T-helper 22 cell (primary cell): ENCODE measurements at places on chromosomes 16 and 17.

DNA sequence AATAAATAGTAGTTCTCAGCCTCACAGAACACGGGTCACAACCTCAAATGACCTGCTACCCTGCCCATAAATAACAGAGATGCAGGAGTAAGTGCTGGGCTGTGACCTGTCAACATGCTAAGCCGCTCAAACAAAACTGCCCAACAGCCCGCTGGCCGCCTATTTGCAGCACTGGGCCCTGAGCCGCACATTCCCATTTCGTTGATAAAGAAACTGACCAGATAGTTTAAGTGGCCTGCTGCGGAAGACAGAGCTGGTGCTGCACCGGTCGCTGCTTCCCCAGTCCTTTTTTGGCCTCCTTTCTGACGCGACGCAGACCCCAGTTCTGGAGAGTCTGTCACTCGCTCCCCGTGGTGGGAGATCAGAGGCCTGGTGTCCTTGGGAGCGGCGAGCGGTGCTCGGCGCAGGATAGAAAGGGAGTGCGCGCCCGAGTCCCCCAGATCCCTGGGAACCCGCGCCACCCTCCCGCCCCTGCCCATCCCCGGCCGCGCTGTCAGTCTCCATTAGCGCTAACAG is 349 bp upstream of the SLC6A2 start:
- no peak for DNase-seq

DNA sequence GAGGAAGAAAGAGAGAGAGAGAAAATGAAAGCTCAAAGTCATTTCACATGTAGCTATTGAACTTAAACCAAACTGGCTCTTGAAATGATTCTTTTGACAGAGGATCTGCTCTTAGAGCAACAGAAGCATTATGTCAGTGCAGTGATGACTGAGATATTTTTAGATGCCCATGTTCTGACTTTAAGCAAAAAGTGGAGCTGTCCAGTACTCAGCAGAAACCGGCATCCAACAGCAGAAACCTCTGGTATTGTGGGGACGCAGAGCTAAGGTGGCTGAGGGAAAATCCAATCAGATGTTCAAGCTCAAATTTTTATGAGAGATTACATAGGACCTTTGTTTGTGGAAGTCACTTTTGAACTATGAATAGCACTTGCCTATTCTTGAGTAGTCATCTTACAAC is 69.8 kb upstream of the ANKFN1 start:
- DNase-seq = no peak

DNA sequence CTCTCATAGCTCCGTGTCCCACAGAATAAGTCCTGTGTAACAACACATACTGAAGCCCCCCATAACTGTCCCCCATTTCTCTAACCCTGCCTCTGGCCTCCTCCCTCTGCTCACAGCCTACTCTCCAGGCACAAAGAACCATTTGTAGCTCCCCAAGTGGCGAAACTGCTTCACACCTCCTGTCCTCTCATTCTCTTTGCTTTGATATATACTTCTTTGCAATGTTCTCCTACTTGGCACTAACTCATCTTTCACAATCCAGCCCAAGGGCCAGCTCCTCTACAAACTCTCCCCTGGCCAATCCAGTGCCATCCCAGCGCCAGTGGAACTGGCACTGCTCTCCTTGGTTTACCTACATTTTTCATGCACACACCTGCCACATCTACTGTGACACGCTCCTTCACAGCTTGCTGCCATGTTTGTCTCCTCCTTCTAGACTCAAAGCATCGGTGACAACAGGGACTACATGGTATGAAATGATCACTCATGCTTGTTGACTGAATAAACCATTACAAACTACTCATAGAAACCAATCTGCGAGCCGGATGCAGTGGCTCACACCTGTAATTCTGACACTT is 12.8 kb downstream of the CYTH1 start:
- DNase-seq = no peak

GRCh38 chr17:66920950-66921349 is 43.6 kb upstream of the CACNG4 start:
- DNase-seq = no peak

DNA sequence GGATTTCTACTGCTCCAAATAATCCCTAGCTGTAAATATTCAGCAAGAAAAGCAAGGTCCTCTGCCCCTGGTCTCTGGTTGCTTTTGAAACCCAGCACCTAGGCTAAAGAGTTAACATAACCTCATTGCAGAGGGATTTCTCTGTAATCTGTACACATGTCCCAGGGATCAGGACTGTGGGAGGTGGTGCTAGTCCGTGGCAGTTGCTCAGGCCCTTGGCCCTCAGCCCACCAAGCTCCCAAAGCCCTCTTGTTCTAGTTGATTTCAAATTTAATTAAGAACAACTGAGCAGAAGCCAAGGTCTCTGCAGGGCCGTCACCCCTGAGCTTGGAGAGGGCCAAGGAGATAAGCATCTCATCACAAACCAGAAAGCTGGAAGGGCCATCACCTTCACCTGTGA is 181.1 kb downstream of the SOX9 start:
- no peak for DNase-seq

GRCh38 chr17:30113213-30113612 is 3.4 kb upstream of the NSRP1 start:
- no peak for DNase-seq

DNA sequence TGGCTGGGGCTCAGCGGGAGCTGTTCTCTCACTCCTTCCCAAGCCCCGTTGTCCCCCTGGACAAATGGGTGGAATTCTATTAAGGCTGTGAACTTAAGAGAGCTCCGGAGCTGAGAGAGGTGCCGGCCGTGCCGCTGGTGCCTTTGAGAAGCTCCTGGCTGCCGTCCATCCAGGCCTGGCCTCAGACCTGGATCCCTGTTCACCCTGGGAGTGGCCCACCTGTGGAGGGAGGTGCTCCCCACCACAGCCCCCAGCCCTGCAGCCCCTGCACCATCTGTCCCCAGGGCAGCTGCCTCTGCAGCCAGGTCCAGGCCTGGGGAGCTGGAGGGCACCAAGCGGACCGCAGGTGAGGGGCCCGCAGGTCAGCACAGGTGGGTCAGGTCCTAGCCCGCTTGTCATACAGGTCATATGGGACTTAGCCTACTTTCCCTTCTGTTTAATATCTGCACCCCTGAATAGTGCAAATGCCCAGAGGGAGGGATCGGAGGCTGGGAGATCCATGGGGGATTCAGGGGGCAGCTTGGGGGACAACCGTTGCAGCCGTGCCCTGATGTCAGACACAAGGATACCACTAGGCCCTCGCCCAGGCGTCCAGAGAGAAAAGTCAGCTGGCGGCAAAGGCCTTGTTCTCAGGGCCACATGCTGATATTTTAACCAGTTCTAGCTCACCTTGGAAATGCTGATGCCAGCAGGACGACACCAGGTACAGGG is 15.2 kb upstream of the METRNL start:
- no peak for DNase-seq

DNA sequence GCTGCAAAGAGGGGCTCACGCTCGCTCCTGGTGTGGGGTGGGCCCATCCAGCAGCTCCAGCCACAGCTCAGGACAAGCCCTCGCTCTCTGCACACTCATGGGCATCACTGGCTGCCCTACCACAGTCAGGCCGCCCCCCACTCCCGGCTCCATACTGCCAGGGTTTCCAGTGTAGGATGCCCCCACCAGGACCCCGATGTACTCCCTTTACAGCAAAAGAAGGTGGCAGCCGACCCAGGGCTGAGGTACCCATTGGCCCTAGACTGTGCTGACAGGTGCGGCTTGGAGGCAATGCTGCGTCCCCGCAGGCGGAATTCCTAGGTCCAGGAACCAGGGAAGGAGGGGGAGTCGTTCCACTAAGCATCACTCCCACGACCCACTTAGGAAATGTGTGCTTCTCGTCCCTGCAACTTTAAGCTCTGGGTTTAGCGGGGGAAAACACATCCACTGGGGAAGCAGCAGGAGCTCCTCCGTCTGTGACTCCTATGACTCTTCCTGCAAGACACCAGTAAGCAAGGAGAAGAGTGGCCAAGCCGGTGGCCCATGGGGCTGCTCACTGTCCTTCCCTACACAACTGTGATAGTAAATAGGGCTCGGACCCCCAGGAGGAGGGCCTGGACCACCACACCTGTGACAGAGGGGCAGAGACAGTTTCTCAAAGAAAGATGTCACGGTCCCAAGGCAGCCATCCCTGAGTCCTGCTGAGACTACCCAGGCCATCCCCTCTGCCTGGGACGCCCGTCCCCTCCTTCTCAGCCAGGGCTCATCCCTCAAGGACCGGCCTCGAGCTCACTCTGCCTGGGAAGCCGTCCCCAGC is 13.1 kb downstream of the CORO7 start:
- no peak for DNase-seq

DNA sequence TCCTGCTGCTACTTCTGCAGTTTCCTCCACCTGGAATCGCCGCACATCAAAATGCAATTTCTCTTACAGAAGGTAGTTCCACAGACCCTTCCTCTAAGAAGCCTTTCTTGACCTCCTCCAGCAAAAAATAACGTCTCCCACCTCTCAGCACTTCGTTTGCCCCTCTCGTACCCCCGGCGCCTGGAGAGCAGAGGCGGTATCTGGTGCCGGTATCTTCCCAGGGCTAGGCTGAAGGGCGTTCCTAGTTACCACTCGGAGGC is 482 bp downstream of the DCTPP1 start:
- no peak for DNase-seq

DNA sequence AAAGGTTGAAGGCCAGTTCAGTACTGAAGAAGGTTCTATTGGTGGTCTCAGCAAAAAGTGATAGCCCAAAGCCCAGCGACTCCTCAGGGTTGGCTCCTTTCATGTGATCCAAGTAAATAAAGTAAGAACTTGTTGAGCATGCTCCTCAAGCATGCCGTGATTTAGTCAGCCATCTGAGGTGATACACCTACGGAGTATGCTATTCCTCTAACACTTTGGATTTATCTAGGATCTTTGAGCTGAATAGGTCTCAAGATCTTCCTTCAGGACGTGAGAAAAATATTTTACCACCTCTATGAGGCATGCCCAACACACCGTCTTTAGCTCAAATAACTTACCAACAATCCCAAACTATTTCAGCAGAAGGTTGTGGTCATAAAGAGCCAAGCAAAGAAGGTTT is 153.3 kb upstream of the CORO6 start:
- DNase-seq = no peak

DNA sequence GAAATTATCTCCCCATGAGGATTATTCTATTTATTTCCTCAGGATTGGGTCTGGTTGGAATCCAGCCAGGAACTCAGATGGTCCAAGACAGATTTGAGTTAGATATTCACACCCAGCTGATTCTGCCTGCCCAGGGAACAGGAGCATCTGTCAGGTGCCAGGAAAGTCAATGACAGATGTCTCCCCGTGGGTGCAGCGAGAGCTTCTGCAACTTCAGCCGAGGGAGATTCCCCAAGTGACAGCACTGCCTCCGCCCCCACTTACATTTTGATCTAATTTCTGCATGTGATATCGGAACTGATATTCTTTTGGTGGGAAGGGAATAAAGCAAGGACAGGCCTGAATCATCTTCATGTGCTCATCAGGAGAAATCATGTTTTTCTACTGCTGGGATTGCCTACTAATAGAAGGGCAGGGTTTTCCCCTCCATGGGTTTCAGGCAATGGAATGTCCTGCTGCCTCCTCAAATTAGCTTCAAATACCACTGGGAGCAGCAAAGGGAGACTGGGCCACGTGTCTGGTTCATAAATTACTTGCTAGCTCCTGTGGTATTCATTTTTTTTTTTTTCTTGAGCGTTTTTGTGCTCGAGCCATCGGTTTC is 15.7 kb upstream of the DHX8 start:
- DNase-seq = no peak

DNA sequence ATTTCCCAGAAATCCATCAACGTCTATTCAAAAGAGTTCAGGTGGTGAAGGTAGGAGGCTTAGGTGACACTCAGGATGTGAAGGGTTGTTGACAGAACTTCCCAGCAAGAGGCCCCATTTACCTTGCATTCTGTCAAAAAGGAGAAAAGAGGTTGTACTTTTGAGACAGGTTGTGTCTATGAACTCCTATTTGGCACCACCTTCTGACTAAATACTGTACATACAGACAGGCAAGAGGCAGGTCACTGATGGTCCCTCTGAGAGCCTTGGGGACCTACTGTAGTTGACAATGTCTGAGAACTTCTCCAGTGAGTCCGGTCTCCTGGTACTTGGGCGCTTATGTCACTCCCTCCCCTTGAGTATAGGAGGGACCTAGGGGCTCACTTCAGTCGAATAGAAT is 479.3 kb upstream of the ZFHX3 start:
- no peak for DNase-seq

DNA sequence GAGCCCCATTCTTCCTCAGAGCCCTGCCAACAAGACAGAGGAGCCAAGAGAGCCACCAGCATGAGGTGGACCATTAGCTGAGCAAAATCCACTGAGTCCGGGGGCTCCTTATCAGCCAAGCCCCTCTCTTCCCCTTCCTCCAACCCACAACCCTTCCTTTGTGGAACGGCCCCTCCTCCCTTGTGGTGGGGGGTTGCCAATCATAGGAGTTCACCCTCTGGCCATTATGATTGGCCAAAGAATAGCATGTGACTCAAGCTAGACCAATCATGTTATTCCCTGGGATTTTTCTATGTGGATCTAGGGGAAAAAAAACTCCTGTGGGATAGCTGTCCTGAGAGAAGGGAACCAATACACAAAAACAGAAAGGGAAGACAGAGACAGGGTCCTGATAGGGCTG is 120.5 kb downstream of the C16orf95 start:
- DNase-seq = no peak

DNA sequence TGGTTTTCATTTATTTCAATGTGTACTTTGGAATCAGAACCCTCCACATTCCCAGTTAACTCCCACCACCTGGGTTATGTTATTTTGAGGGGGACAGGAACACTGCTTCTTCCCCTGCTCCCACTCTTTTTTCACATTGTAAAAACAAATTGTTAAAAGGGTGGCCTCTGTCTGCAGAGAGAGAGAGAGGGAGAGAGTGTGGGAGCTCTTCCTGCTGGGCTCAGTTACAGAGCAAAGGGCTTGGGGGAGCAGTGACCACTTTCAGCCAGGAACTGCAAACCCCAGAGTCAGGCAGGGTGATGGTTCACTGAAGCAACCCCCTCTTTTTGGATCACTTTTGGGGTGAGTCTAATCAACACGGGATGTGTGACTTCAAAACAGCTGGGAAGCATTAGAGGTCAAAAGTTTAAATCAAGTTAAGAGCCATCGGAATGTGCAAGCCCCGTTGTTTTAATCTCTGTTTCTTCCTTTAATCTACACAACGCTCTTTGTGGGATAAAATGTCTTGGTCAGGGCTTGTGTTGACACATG is 577.0 kb upstream of the CDH11 start:
- no peak for DNase-seq

DNA sequence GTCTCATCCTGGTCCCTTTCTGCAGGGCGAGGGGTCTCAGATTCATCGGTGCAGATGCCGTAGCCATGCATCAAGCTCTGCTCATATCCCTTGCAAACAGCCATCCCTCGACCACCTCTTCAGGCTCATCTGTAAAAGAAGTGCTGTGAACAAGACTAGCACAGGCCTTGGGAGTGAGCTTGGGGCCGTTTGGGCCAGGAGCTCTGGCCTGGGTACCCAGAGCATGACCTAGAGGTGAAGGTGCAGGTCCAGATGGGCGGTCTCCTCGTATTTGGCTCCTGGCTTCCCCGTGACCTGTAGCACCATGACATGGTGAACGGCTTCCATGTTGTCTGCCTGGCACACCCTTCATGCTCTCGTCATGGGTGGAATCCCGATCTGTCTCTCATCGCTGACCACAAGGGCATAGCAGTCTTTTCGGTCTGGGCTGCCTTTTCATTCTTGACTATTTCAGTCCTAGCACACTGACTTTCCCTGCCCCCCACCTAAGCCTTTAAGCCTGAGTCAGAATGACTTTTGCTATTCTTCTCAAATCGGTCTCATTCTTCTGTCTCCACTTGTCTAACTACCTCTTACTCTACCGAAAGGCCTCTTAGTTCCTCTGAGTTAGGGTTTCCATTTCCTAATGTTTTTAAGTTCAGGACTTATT is 216.0 kb downstream of the FOXL1 start:
- no peak for DNase-seq

- no peak for DNase-seq
Measured at GRCh38 chr17:3845291-3845620, 790 bp downstream of the NCBP3 start.
